Stimulated activated CD4-positive, alpha-beta T cell treated with anti-CD3 and anti-CD28 coated beads, Interleukin-4, amount 100 ng/mL, for 1 hour (primary cell): ENCODE measurements at places on chromosomes 2 and 18.

DNA sequence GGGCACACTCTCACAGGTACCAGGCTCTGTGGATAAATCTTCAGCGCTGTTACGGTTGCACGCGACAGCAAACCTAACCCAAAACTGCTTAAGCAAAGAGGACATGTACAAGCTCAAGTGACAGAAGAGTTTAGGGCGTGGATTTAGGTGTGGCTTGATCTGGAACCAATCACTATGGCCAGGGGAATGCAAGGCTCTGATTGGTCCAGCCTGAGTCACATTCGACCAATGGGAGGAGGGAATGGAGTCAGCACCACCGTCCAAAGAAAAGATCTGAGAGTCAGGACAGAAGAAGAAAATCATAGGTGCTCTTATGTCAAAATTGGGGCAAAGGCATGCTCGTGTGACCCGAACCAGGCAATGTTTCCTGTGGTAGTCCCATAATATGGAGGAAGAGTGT is 139.0 kb downstream of the TRIM43 start:
- no peak for DNase-seq

DNA sequence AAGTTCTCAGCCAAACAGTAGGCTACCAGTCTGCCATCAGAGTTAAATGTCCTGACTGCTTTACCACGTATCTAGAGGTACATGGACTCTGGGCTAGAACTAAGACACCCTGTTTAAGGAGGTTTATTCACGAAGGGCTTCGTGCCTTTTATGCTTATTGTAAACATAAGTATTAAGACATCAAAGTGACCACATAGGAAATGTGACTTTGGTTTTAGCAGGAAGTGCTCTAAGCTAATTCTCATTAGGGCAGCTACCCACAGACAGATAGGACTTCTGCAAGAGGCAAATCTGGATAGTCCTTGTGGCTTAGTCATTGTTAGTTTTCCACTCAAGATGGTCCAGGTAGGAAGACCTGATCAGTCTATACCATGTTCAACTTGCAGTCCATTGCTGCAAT is 233.3 kb upstream of the MGAT5 start:
- no peak for DNase-seq

DNA sequence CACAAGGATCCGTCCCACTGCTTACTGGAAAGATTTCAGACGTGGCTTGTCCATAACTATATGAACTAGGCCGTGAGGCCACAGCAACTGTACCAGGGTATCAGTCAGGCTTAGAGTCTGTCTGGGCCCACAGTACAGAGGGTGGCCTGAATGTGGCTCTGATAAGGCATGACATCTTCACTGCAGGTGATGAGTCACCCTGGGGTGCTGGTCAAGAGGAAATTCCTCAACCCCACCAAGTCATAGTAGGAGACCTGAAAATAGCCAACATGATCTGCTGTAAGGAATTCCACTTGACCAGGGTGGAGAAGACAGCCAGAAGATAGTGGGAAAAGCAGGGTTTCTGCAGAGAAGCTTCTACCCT is 107.7 kb downstream of the INHBB start:
- DNase-seq = no peak

- DNase-seq = no peak
Measured at GRCh38 chr2:5594249-5594695, 97.9 kb upstream of the SOX11 start.

GRCh38 chr18:52875725-52876124 is 535.7 kb downstream of the DCC start:
- DNase-seq = no peak

DNA sequence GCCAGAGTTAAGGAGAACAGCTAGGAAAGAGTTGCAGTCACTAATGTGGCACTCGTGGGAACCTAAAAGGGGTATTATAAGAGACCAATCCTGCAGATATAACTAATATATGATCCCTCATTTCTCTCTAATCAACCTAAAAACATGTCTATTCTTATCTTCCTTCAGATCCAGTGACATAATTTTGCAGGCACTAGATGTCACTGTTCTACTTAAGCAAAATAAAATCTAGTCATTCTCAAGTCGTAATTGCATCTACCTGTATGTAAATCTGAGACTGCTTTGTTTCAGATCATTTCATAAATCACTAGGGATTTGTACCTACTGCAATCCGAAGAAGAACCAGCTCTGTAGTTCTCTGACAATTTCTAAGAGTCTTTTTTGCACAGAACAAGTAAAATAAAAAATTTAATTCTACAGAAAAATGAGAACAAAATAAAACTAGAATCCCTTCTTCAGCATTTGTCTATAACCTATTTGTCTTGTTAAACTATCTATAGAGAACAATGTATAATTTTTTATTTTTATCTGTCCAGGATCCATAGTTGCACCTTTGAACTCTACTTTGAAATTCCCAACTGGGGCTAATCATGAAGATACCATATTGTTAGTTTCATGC is 56.5 kb upstream of the ERBB4 start:
- no peak for DNase-seq

DNA sequence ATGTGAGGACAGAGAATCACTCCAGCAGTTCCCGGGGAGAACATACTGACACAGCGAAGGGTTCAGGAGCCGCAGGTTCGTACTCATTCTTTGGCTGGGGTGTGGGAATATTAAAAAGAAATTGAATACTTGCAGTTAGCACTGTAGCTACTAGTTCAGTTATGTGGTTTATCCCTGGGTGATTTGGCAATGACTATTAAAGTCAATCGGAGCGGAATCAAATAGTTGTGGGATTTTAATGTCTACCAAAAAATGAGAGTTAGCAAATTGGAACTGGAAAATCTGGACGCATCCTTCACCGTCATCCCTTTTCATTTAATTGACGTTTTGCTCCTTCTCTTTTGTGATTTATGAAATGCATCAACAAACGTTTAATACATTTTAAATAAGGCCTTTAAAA is 50.8 kb downstream of the GBX2 start:
- DNase-seq = no peak

DNA sequence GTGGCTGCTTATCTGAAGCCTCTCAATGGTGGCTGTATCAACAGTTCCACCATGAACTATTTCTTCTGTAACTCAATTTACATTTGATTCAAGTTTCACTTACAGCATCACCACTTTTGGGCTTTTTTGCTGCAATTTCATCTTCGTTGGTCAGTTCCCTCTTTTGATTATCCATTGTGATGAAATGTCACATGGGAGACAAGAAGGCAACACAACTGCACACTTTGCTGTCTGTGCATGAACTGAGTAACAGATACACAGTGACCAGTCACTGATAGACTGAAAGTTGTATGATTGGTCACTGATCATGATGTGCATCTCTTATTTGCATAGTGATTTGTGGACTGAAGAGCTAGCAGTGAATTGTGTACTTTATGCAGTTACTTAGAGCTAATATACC is 130.7 kb upstream of the RNF152 start:
- no peak for DNase-seq

- DNase-seq = no peak
Measured at GRCh38 chr2:55148269-55148668, 83.8 kb downstream of the CLHC1 start.

GRCh38 chr18:78901923-78902794 is 77.5 kb upstream of the SALL3 start:
- DNase-seq = no peak
